ENCODE measurements at places on chromosomes 6 and 20.

GRCh38 chr20:47982574-47983360 lies 197.5 kb upstream of the SULF2 start:
- no peak for DNase-seq

GRCh38 chr6:47075168-47075567 lies 33.0 kb upstream of the ADGRF1 start:
- DNase-seq, result no peak

DNA sequence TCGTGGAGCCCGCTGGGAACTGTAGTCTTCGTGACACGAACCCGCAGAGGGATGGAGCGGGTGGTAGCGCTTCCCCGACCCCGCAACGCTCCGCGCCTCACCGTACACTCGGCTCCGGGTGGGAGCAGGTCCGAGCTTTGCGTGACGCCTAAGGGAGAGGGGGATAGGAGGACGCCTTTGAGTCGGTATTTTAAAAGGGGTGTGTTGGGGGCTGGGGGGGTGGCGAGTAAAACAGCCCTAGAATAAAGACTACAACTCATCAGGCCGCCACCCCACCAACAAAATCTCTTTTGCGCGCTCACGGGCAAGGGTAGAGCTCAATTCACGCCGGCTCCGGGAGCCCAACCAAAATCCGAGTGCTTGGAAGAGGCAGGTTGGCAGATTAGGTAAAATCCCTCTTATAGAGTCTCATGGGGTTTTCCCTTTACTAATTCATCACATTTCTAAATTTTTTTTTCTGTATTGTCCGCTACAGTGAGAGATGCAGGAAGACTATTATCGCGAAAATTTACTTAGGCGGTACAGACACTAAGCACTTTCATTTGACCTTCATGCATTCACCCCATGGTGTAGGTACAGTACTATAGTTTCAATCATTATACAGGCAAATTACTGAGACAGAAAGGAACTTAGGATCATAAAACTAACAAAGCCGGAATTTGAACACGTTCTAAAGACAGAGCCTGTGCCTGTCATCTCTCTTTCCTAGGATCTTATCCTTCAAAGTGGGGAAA lies 706 bp upstream of the SNX14 start:
- DNase-seq, result peak; percentile 32

GRCh38 chr20:49245921-49246740 lies 26.9 kb downstream of the DDX27 start:
- no peak for DNase-seq

DNA sequence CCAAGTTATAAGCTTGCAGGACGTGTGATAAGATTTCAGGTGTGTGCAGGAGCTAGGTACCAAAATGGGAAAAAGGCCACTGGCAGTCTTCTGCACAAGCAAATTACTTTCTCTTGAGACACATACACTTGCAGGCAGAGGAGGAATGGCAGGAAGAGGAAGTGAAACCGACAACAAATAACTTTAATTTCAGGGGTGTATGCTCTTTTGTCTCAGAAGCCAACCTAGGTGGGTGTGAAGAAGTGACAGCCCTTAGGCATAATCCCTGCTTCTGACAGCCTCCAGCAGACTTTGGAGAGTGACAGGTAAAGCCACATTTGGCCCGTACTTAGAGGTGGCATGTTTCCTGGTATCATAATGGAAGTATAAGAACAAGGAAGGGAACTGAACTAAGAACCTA lies 118.8 kb upstream of the TRAF3IP2 start:
- no peak for DNase-seq

GRCh38 chr6:147852772-147853171 lies 344.3 kb downstream of the SAMD5 start:
- no peak for DNase-seq

DNA sequence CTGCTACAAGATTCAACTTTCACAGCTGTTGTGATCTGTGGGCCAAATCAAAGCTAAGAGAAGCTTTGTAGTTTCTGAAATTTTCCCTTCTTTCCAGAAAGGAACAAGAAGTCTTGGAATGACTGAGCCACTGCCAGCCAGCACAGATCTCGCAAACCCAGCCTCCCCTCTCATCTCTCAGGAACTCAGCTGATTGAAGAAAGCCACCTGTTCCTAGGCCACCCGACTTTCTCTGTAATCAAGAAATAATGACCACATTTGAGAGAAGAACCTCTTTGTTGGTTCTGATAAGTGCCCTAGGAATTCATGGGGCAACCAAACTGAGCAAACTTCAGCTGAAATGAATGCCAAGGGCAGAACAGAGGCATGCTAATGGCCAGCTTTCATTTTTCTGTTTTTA lies 61.7 kb downstream of the HDGFL1 start:
- DNase-seq, result no peak

DNA sequence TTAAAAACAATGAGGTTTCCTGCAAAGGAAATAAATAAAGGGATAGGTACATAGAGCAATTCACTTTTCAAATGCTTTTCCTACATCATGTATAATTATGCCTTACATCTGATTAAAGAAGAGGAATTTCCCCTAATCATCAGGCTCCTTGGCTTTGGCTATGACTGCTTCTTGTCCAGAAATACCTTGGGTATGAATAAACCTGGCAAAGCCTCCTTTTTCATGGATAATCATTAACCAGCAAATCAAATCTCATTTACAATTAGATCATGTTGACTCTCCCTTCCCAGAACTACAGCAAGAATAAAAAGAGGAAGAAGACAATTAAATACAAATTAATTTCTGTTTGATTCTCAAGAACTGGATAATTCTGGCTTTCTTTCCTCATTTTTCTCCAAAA lies 58.0 kb upstream of the CD2AP start:
- no peak for DNase-seq

- DNase-seq, result no peak
Observed at GRCh38 chr20:57451431-57451794, 60.2 kb downstream of the RBM38 start.

DNA sequence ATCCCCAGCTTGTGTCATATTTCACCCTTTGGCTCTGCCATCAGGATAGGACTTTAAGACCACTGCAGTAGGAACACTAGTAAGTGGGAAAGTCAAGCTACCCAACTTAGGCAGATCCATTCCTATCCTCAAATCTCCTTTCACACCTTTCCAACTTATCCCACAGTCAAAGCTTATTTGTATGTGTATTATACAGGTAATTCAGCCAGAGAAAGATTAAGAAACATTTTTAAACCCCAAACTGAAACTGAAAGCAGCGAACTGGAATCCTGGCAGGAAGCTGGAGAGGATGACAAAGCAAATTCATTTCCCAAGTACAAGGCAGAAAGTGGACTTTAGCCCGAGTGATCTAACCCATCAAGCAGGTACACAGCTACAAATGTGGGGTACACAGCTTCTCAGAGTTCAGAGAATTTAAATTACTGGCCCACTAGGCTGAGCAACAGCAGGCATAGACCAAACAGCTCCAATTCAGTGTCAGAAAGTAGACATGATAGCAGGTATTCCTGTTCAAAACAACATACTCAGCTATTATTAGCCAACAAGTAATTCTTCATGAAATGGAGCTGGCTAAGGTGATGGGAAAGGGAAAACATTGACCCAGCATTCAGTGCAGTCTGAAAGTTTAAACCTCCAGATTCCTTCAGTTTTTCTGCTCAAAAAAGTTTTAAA lies 39.1 kb downstream of the ILRUN start:
- no peak for DNase-seq

DNA sequence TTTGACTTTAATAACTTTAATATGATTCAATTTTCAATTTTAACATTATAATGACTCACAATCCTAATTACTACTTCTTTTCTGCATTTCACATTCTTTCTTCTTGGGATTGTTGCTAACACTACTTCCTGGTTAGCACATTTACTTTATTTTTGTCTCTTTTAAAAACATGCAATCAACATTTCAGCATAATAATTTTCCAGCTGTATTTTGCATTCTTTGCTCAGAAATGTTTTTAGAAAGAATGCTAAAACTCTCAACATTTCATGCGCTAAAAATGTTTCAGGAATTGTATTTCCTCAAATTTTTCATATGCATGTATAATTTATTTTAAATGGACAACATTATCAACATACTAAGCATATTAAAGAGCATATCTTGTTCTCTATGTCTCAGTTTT lies 1302.1 kb upstream of the GJE1 start:
- no peak for DNase-seq
